Osteoblast (primary cell): ENCODE measurements at places on chromosomes 3 and 15. TPM values are rescaled to one million over a fixed set of nuclear protein-coding genes. Genes with fewer than 3 reads are reported as not detected.

The C3orf22 gene
- total RNA-seq, result not detected in 2 replicates

The LMCD1 gene
- total RNA-seq, result 213 and 294 TPM in 2 replicates

The EFCC1 gene
- not detected in 2 replicates for total RNA-seq

The ATP13A4 gene
- total RNA-seq, result 0.29 TPM in 1 of 2 replicates, not detected in the other

DNA sequence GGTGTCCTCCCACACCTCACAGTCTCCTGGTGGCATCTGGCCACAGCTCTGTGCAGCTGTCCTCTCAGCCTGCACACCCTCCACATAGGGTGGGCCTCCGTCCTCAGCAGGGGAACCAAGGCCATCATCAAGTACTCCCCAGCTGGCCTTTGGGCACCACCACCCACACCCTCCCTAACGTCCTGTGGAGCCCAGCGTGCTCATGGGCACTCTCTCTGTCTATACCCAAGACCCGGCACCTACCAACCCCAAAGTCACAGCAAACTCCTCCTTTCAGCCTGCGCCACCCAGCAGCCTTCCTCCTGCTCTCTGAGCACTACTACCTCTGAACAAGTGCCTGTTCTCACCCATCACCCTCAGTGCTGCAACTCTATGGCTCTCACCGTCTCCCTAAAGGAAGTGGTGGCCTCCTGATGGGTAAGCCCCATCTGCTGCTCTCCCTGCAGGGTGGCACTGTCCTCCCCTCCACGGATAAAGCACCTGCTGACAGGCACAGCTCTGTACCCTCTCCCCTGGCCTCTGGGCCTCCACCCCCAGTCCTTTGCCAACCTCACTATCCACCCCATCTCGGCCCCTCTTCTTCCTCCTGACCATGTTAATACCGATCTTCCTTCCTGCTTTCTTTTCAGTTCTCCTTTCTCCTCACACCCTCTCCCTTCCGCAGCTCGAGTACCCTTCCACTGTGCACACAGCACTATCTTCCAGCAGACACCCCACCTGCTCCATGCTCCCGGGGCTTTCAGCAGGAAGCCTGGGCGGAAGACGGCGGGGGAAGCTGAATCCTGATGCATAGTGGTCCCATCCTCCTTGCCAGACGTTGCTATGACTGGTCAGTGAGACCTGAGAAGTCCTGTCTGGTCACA is 31.5 kb downstream of the SLC41A3 start:
- H3K4me1 ChIP-seq, result no peaks in the 10 kb centered on the region
- no peak for DNase-seq
- no peak overlapping the region for H3K27ac ChIP-seq
- H3K4me3 ChIP-seq, result no peak overlapping the region
- H3K36me3 ChIP-seq, result no peaks in the 10 kb centered on the region

DNA sequence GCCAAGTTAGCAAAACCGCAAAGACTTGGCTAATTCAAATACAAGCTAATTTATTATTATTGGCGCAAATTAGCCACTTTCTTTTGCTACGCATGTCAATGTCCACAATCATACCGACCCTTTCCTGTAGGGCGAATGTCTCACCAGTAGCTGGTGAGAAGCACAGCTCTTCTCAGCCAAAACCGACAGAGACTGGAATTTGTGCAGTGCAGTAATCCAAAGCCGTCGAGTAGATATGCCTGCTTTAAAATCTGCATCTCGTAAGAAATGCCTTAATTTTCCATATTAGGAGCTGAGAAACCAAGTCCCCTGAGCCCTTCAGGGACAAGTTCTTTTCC is 614 bp upstream of the MINDY2 start:
- DNase-seq, result peak; percentile 92
- peak overlapping the region; percentile 97 for H3K4me3 ChIP-seq
- H3K27me3 ChIP-seq, result no peaks in the 10 kb centered on the region
- H3K27ac ChIP-seq, result peak overlapping the region; percentile 94
- H3K36me3 ChIP-seq, result no peaks in the 10 kb centered on the region
- H3K4me1 ChIP-seq, result peaks cover 19% of the 10 kb centered on the region

DNA sequence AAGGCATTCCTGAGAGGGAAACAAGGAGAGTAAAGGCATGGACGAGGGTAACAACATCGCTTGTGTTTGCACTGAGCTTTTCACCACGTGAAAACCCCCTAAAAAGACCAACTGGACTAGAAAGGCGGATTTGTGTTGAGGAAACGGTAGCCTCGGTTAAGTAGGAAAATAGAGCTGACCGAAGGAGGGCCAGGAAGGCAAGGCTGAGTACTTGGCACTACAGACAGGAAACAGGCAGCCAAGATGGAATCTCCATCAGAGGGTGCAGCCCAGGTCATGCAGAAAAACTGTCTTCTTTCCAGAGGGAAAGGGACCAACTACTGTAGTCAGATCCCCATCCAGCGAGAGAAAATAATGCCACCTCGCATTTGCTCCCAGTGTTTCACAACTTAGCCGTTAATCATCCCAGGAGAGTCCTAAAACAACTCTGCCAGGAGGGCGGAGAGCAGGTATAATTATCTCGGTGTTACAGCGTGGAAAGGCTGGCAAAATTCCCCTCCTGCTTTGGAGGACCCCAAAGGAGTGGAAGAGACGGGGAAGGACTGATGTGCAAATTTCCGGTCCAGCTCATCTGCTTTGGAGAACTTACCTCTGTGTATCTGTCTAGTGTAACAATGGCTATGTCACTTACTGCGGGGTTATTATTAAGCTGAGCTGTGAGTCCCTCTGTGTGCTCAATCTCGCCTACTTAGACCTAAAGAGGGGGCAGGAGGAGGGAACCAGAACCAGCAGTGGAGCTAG is 77.2 kb downstream of the MYO1E start:
- peak overlapping the region; percentile 98 for H3K27ac ChIP-seq
- H3K27me3 ChIP-seq, result no peaks in the 10 kb centered on the region
- no peak for DNase-seq
- H3K4me1 ChIP-seq, result peaks cover 81% of the 10 kb centered on the region
- peak overlapping the region; percentile 49 for H3K4me3 ChIP-seq
- no peaks in the 10 kb centered on the region for H3K36me3 ChIP-seq

- no peaks in the 10 kb centered on the region for H3K27me3 ChIP-seq
- peaks cover 17% of the 10 kb centered on the region for H3K4me1 ChIP-seq
- peak overlapping the region; percentile 9 for H3K27ac ChIP-seq
- H3K36me3 ChIP-seq, result peaks cover 94% of the 10 kb centered on the region
Observed at GRCh38 chr3:98809557-98809956, 46.4 kb downstream of the ST3GAL6 start.

GRCh38 chr3:49422379-49423248 is at the start of gene AMT:
Gene AMT (minus strand): TSS chr3:49422473. CDS start chr3:49422450, 23 bp downstream.
- H3K4me1 ChIP-seq, result peaks cover 21% of the 10 kb centered on the region
- no peak for DNase-seq
- H3K4me3 ChIP-seq, result no peak within 1 kb of the TSS
- H3K27me3 ChIP-seq, result no peaks in the 10 kb centered on the region

DNA sequence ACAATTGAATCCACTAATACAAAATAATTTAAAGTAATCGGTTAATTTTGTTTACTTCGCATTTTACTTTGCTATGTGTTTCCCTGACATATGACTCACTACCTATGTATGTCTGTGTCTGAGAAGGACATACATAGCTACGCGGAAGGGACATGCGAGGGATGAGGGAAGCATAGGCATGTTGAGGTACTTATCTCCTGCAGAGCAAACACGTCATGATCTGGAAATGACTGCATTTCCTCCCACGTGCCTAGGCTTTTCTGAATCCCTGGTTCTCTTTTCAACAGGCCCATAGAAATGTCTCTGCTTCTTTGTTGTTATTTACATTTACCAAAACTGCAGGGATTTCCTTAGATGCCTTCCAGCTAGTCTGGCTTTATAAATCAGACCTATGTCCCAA is 27.5 kb downstream of the ALCAM start:
- H3K36me3 ChIP-seq, result no peaks in the 10 kb centered on the region
- no peak for DNase-seq
- H3K4me1 ChIP-seq, result peaks cover 6% of the 10 kb centered on the region
- no peak overlapping the region for H3K4me3 ChIP-seq
- H3K27me3 ChIP-seq, result no peaks in the 10 kb centered on the region

DNA sequence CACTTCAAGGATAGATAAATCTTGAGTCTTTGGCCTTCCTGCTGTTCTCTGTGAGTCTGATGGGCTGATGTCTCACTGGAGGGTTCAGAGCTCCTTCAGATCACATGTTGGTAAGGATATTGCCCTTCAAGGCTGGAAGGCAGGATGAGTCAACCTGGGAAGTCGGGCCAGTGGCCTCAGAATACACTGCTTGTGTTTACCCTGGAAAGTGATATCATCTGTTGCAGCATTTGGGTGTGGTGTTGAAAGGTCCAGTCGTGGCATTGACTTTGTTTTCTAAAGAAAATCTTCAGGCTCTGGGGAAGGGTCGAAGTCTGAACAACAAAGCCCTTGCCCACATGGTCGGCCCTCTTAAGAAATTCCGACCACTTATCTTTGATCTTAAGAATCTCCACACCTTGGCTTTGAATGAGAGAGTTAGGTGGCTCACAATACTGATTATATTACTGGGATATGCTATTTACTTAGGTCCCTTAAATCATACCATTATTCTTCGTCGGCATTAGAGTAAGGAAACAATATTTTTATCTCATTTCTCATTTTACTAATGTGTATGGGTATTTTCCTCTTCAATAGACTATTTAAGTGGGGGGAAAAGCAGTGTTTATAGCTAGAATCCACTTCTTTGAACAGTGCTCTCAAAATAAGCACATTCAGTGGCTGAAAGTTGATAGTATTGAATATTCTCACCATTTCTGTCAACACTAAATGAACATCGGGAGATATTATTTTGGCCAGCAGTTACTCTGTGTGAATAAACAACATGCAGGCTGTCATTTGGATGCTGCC is 303.9 kb upstream of the RASGRP1 start:
- H3K27me3 ChIP-seq, result no peaks in the 10 kb centered on the region
- H3K4me3 ChIP-seq, result no peak overlapping the region
- peaks cover 37% of the 10 kb centered on the region for H3K4me1 ChIP-seq
- no peaks in the 10 kb centered on the region for H3K36me3 ChIP-seq
- peak overlapping the region; percentile 77 for H3K27ac ChIP-seq

- no peaks in the 10 kb centered on the region for H3K36me3 ChIP-seq
- peaks cover 25% of the 10 kb centered on the region for H3K4me1 ChIP-seq
Observed at GRCh38 chr3:16399473-16399872, 114.0 kb downstream of the RFTN1 start.

DNA sequence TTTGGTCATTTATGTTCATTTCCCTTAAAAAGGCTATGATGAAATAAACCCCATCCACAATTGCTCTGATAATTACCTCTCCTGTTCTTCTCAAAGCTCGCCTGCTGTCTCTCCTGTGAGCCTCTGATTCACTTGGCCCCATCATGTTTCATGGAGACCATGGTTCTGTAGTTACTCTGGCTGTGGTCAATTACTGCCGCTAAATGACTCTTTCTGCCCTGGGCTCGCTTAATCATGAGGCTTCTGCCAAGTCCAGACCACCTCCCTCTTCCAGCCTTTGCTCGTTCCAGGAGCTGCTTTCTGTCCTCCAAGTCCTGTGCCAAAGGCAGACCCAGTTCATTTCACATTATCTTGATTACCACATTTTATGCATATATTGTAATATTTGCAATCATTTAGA is 91.9 kb downstream of the THSD4 start:
- no peaks in the 10 kb centered on the region for H3K27me3 ChIP-seq
- H3K27ac ChIP-seq, result no peak overlapping the region

- H3K4me3 ChIP-seq, result no peak overlapping the region
- peaks cover 22% of the 10 kb centered on the region for H3K27me3 ChIP-seq
Observed at GRCh38 chr3:39505866-39506742, 38.6 kb downstream of the MOBP start.

DNA sequence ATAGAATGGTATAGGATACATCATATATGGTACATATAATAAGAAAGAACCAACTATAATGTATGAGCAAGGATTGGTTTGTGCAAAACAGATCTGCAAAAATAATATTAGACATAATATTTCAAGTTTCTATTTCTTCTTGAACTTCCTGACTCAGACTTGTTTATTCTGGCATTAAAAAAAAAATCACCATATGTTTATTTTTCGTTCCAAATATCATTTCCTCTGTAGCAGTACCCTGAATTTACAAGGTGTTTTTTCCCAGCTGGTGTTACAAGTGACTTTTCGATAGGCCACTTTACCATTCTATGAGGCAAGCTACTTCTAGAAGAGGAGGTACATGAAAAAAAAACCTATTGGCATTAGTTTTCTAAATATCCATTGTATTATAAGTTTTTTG is 785.0 kb downstream of the PDCD6IP start:
- DNase-seq, result no peak
- no peaks in the 10 kb centered on the region for H3K4me1 ChIP-seq
- H3K27ac ChIP-seq, result no peak overlapping the region
- no peaks in the 10 kb centered on the region for H3K27me3 ChIP-seq
- no peaks in the 10 kb centered on the region for H3K36me3 ChIP-seq

- DNase-seq, result no peak
- no peaks in the 10 kb centered on the region for H3K4me1 ChIP-seq
- no peaks in the 10 kb centered on the region for H3K27me3 ChIP-seq
- no peak overlapping the region for H3K4me3 ChIP-seq
- H3K36me3 ChIP-seq, result no peaks in the 10 kb centered on the region
Observed at GRCh38 chr3:144229953-144230352, 258.3 kb downstream of the DIPK2A start.
